ENCODE measurements at places on chromosomes 12 and 14.

DNA sequence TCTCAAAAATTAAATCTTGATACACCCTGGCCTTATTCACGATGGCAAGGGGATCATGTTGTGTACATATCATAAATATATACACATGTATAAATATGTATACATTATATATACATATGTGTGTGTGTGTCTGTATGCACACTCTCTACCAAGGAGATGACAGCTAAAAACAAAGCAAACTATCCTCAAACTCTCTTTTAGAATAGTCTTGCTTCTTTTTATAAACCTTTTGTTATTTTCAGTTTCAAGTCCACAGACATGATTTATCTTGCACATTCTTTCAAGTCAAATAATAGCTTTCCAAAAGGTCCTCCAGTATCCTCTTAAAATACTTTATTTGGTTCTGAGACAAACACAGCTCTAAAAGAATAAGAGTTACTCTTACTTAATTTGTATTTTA lies 8.4 kb downstream of the ANO6 start:
- no peak for DNase-seq

DNA sequence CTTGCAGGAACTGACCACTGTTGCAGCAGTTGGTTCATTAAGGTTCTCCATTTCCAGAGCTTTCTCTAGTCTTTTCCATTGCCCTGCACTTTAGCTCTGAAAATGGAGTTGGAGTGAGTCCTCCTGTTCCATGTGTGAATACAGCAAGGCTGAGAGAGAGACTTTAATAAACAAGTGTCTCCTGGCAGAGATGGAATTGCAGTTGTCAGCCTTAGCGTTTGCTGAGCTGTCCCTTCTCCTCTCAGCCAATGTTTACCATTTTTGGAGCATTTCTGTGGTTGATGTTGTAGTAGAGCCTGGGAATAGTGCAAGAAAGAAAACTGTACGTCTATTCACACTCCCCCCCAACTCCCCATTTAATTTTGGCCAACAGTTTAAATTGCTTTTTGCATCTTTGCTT lies 7.5 kb upstream of the MANSC4 start:
- no peak for DNase-seq

DNA sequence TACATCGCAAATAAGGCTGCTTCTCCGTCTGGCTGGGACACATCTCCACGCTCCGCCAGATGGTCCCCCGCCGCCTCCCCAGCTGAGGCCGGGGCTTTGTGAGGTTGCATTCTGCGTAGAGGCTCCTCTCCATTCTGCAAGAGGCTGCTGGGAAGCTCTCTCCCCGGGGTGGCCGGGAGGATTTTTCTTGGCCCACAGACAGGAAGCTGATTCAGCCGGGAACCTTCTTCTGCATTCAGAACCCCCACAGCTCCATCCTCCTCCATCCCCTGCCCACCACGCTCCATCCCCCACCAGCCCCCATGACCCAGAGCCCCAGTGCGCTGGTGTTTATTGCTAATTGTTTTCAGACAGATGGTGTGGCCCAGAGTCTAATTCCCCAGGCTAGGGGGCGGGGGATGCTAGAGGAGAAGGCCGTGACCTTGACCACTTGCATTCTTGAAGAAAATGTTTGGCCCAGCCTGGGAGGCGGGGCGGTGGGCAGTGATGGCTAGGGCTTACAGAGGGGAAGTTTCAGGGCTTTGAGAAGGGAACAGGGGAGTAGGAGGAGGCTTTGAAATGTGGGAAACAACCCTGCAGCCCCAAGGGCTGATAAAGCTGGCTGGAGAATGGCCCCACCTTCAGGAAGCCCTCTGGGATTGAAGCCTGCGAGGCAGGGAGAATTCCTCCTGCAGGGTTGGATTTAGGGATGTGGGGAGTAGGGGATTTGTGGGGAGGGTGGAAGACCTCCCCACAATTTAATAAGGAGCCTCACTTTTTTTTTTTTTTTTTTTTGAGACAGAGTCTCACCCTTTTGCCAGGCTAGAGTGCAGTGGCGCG lies 88.5 kb upstream of the NCOR2 start:
- DNase-seq: peak; percentile 87

DNA sequence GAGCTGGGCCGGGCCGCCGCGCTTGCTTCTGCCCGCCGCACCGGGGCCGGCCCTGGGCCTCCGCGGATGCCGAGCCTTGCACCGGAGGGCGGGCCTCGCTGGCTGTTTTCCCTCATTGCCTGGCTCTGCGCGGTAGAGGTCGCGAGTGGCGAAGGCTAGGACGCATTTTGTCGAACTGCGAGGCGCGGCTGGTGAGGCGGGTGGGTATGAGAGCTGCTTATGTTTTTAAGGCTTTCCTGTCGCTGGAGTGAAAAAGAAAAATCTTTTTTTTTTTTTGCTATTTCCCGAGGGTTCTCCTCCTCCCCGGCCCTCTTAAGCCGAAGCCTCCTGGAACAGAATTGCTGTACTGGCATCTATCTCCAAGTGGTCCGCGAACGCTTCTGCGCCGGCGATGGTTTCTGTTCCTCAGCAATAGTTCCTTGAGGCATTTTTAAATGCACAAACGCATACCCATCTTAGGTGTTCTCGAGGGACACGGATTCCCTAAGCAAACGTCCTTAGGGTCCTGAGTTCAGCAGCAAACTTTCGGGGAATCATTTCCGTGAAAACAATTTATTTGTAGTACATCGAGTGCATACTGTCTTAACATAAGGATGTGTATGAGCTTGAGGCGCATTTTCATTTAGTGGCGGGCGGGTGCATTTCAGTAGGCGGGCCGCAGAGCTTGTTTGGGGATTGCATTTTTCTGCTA lies 631 bp downstream of the RESF1 start:
- peak; percentile 73 for DNase-seq

GRCh38 chr12:117025481-117026151 lies 73.6 kb downstream of the TESC start:
- peak; percentile 79 for DNase-seq

All from glutamatergic neuron (in vitro differentiated cells).